Stimulated activated CD8-positive, alpha-beta memory T cell treated with anti-CD3 and anti-CD28 coated beads, Interleukin-4, amount 100 ng/mL, for 24 hours (primary cell): ENCODE measurements at places on chromosomes 7 and 10.

- no peak for DNase-seq
Measured at GRCh38 chr10:91924212-91925021, 847 bp downstream of the BTAF1 start.

GRCh38 chr10:47024399-47025252 is 113.4 kb downstream of the PTPN20 start:
- peak; percentile 54 for DNase-seq

- DNase-seq = no peak
Measured at GRCh38 chr7:94602181-94602580, 53.8 kb downstream of the SGCE start.

GRCh38 chr7:108232076-108232475 is 101.9 kb upstream of the LAMB4 start:
- DNase-seq = no peak

DNA sequence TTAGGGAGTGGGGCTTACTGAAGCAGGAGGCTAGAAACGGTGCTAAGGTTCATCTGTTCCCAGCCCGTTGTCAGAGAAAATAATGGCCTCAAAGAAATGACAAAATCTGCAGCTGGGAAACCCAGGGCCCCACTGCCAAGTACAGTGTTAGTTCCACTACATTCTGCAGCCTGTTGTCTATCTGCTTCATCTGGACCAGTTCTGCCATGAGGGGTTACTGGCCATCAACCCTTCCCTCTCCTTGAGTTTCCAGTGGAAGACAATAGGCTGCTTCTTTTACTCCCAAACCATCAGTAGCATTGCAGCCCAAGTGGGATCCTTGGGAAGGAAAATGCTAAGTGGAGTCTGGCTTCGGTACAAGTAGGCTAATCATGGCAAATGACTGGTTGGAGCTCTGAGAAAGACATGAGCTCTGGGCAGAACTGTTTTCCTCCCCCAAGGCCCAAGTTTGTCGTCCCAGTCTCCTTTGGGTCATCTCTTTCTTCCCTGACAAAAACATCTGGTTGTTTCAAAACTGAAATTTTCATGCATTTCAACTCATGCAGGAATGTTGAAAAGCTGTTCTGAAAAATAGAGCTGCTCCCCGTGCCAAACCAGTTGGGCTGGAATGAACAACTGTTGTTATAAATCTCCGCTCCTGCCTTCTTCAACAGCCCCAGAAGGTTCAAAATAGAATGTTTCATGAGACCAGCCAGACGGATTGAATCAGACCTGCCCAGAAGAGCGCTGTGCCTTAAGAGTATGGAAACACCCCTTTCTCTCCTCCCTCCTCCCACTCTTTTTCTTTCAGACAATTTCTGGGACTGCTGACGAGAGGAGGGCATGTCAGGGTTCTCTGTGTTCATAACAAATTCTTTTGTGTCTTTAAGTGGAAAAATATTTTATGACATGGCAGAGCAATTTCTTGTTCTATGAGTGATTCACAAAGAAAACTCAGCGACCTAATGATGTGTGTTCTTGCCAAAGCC is 116.6 kb downstream of the RAB18 start:
- DNase-seq = no peak
